ENCODE measurements at places on chromosomes 13 and 19. TPM values are rescaled to one million over a fixed set of nuclear protein-coding genes. Genes with fewer than 3 reads are reported as not detected.

The EFNB2 gene
- 55.1 TPM for total RNA-seq

The NDUFB7 gene
- 113 TPM for total RNA-seq

The PCDH9 gene
- 5.1 TPM for total RNA-seq

The UHRF1 gene
- total RNA-seq, result 0.90 TPM

The ZNF527 gene
- 6.3 TPM for total RNA-seq

The ZNF296 gene
- 1.7 TPM for total RNA-seq

The CEBPA gene
- 59.1 TPM for total RNA-seq

The SERPINE3 gene
- total RNA-seq, result not detected

DNA sequence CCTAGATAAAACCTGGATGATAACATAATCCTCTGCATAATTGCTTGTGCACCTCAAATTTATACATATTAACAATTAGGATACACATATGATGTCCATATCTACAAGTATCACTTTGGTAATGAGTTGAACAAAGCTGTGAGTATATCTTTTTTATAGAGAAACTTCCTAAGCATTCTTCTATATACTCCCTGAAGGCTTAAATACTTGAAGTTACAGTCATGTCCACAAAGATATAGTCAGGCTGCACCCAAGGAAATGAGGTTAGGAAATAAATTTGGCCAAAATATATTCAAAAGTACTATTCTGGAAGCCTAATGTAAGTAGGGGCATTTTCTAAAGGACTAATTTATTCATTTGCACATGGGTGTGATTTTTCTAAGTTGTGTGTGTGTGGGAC lies 761.5 kb downstream of the PCDH9 start:
- H3K4me3 ChIP-seq, result no peak overlapping the region
- H3K27me3 ChIP-seq, result no peaks in the 10 kb centered on the region
- H3K27ac ChIP-seq, result no peak overlapping the region
- H3K4me1 ChIP-seq, result no peaks in the 10 kb centered on the region
- no peaks in the 10 kb centered on the region for H3K36me3 ChIP-seq
- no peak for DNase-seq

DNA sequence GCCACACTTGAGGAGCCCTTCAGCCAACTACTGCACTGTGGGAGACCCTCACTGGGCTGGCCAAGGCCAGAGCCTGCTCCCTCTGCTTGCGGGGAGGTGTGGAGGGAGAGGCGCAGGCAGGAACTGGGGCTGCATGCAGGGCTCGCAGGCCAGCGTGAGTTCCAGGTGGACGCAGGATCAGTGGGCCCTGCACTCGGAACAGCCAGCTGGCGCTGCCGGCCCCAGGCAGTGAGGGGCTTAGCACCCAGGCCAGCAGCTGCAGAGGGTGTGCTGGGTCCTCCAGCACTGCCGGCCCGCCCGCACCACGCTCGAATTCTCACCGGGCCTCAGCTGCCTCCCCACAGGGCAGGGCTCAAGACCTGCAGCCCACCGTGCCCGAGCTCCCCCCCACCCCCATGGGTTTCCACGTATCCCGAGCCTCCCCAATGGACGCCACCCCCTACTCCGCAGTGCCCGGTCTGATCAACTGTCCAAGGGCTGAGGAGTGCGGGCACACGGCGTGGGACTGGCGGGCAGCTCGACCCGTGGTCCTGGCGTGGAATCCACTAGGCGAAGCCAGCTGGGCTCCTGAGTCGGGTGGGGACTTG lies 1293.8 kb upstream of the PCDH9 start:
- no peak overlapping the region for H3K4me3 ChIP-seq
- DNase-seq, result no peak
- H3K4me1 ChIP-seq, result no peaks in the 10 kb centered on the region
- no peaks in the 10 kb centered on the region for H3K27me3 ChIP-seq
- no peaks in the 10 kb centered on the region for H3K36me3 ChIP-seq
- H3K27ac ChIP-seq, result no peak overlapping the region

GRCh38 chr13:77836423-77836822 lies 82.2 kb downstream of the EDNRB start:
- H3K4me1 ChIP-seq, result peaks cover 11% of the 10 kb centered on the region
- no peak for DNase-seq
- H3K36me3 ChIP-seq, result no peaks in the 10 kb centered on the region
- H3K4me3 ChIP-seq, result no peak overlapping the region
- no peaks in the 10 kb centered on the region for H3K27me3 ChIP-seq
- H3K27ac ChIP-seq, result no peak overlapping the region

- H3K4me3 ChIP-seq, result no peak overlapping the region
- no peaks in the 10 kb centered on the region for H3K27me3 ChIP-seq
- no peak overlapping the region for H3K27ac ChIP-seq
- peaks cover 65% of the 10 kb centered on the region for H3K4me1 ChIP-seq
- peaks cover 5% of the 10 kb centered on the region for H3K36me3 ChIP-seq
- DNase-seq, result no peak
Observed at GRCh38 chr13:98540476-98540875, 36.4 kb downstream of the STK24 start.

DNA sequence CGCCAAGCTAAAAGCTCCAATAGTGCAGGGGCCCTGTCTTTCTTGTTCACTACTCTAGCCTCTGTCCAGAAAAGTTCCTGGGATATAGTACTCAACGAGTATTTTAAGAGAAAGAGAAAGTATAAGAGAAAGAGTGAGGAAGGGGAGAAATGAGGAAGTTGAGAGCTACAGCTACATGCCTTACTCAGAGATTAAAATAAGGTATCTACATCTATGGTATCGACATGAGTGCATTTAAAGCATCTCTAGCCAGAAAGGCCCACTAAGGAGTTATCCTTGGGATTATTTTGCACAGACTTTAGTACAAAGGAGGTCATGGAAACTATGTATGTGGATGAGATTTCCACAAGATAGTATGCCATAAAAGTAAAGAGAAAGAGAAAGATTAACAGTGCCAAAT lies 28.5 kb downstream of the MYCBP2 start:
- H3K36me3 ChIP-seq, result peaks cover under 1% of the 10 kb centered on the region
- no peaks in the 10 kb centered on the region for H3K27me3 ChIP-seq
- H3K27ac ChIP-seq, result no peak overlapping the region
- no peak for DNase-seq
- H3K4me3 ChIP-seq, result no peak overlapping the region

DNA sequence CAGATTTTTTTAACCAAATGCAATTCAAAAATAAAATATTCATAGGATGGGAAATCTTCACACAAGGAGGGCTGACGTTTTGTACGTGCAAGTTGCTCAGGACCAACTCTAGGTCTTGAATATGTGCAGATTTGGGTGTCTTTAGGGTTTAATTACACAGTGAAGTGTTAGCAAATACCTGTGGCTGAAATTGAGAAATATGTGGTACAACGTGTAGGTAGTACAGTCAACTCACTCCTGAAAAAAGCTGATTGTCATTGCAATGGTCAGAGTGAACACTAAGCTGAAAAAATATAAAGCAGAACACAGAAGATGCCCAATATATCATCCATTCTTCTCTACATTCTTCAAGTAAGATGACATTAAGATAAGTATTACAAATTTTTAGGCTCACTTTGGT lies 314.3 kb downstream of the SLITRK1 start:
- no peaks in the 10 kb centered on the region for H3K36me3 ChIP-seq
- DNase-seq, result no peak

- peaks cover 8% of the 10 kb centered on the region for H3K4me1 ChIP-seq
- peaks cover 4% of the 10 kb centered on the region for H3K27me3 ChIP-seq
- no peak for DNase-seq
Observed at GRCh38 chr13:43303033-43303729, 279.8 kb downstream of the DNAJC15 start.

DNA sequence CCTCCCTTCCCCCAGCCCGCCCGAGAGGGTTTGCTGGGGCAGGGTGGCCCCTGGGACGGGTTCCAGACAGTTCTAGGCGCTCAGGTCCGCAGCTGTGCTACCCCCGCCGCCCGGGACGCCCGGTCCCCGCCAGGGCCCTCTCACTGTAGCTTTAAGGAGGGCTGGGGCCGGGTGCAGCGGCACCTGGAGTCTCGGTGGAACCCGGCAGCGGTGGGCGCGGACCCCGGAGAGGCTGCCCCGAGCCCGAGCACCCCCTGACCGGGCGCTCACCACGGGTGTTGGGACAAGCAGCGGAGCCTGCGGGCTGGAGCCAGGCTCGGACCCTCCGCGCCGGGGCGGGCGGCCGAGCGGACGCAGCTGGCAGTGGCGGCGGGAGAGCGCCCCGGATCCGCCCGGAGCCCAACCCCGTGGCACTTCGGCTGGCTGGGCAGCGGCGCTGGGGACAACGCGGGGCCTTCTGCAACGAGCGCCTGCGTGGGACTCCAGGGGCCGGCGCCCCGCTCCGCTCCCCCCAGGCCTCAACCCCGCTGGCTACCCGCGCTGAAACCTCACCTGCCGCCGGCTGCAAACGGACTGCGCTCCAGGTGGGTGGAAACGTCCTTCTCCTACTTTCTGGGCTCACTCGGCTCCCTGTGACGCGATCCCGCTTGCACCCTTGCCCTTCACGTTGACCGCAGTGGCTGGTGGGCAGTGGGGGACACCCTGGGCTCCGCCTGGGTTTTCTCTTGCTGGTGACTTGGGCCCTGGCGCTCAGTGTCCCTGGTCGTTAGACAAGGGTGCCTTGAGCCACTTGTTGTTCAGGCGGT lies 81.1 kb downstream of the ZNF429 start:
- DNase-seq, result peak; percentile 70
- H3K36me3 ChIP-seq, result no peaks in the 10 kb centered on the region
- H3K4me3 ChIP-seq, result peak overlapping the region; percentile 53
- peak overlapping the region; percentile 30 for H3K27ac ChIP-seq

GRCh38 chr19:47436712-47437401 lies 17.5 kb upstream of the MEIS3 start:
- H3K27ac ChIP-seq, result no peak overlapping the region
- H3K4me3 ChIP-seq, result no peak overlapping the region
- peak; percentile 87 for DNase-seq
- no peaks in the 10 kb centered on the region for H3K4me1 ChIP-seq
- peaks cover 62% of the 10 kb centered on the region for H3K27me3 ChIP-seq

GRCh38 chr13:96662036-96662435 lies 332.2 kb downstream of the OXGR1 start:
- DNase-seq, result no peak
- no peaks in the 10 kb centered on the region for H3K36me3 ChIP-seq
- H3K4me3 ChIP-seq, result no peak overlapping the region
- H3K27me3 ChIP-seq, result no peaks in the 10 kb centered on the region
- no peak overlapping the region for H3K27ac ChIP-seq
- H3K4me1 ChIP-seq, result no peaks in the 10 kb centered on the region

GRCh38 chr13:106132216-106132615 lies 403.2 kb downstream of the EFNB2 start:
- no peaks in the 10 kb centered on the region for H3K36me3 ChIP-seq
- H3K27me3 ChIP-seq, result no peaks in the 10 kb centered on the region
- H3K27ac ChIP-seq, result no peak overlapping the region
- no peaks in the 10 kb centered on the region for H3K4me1 ChIP-seq
- no peak for DNase-seq

- no peaks in the 10 kb centered on the region for H3K27me3 ChIP-seq
- no peaks in the 10 kb centered on the region for H3K4me1 ChIP-seq
- H3K4me3 ChIP-seq, result no peak overlapping the region
- no peak for DNase-seq
Observed at GRCh38 chr19:15101479-15102082, 5.6 kb upstream of the SYDE1 start.

GRCh38 chr19:45340899-45341453 lies 426 bp downstream of the KLC3 start:
- no peaks in the 10 kb centered on the region for H3K36me3 ChIP-seq
- H3K4me3 ChIP-seq, result peak overlapping the region; percentile 37
- DNase-seq, result no peak
- H3K27me3 ChIP-seq, result peaks cover 28% of the 10 kb centered on the region
- H3K4me1 ChIP-seq, result no peaks in the 10 kb centered on the region
- H3K27ac ChIP-seq, result no peak overlapping the region

Data from upper lobe of right lung (tissue), 1 donor.